ENCODE measurements at places on chromosomes 13 and 19. TPM values are rescaled to one million over a fixed set of nuclear protein-coding genes. Genes with fewer than 3 reads are reported as not detected.
A peak's percentile ranks its signal among the peaks of the same experiment; 100 is the strongest.

- no peaks in the 10 kb centered on the region for H3K27me3 ChIP-seq
- H3K27ac ChIP-seq, result peak overlapping the region; percentile 80
- H3K4me1 ChIP-seq, result peaks cover 55% of the 10 kb centered on the region
- H3K36me3 ChIP-seq, result no peaks in the 10 kb centered on the region
- H3K4me3 ChIP-seq, result no peak overlapping the region
These were observed 96.8 kb upstream of the WASF3 start for GRCh38 chr13:26460648-26461047.

DNA sequence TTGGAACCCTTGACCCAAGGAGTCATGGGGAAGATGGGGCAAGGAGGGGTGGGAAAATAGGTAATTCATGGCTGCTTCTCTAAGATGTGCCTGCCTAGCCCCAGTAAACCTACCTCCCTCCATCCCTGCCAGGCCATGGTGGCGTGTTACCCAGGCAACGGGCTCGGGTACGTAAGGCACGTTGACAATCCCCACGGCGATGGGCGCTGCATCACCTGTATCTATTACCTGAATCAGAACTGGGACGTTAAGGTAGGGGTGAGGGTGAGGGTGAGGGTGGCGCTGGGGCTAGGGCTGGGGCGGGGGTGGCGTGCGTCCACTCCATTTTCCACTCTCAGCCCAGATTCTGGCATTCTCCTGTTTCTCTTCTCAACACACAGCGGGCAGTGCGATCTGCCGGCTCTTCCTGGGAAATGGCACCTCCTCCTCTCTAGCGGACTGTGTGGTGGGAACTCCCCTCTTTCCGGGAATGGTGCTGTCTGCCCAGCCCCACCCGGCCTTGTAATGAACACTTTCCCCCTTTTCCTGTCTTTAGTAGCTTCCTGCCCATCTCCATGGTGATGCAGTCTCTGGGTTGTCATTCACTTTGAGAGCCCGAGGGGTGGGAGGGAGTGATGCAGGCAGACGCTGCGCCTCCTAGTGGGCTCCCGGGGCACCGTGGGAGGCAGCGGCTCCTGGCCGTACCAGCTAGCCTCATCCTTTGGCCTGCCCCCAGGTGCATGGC is 7.6 kb downstream of the EGLN2 start:
- H3K4me1 ChIP-seq, result peaks cover 69% of the 10 kb centered on the region
- peaks cover 3% of the 10 kb centered on the region for H3K27me3 ChIP-seq
- no peak overlapping the region for H3K4me3 ChIP-seq
- DNase-seq, result peak; percentile 96
- peak overlapping the region; percentile 89 for H3K27ac ChIP-seq
- H3K36me3 ChIP-seq, result peaks cover 67% of the 10 kb centered on the region

DNA sequence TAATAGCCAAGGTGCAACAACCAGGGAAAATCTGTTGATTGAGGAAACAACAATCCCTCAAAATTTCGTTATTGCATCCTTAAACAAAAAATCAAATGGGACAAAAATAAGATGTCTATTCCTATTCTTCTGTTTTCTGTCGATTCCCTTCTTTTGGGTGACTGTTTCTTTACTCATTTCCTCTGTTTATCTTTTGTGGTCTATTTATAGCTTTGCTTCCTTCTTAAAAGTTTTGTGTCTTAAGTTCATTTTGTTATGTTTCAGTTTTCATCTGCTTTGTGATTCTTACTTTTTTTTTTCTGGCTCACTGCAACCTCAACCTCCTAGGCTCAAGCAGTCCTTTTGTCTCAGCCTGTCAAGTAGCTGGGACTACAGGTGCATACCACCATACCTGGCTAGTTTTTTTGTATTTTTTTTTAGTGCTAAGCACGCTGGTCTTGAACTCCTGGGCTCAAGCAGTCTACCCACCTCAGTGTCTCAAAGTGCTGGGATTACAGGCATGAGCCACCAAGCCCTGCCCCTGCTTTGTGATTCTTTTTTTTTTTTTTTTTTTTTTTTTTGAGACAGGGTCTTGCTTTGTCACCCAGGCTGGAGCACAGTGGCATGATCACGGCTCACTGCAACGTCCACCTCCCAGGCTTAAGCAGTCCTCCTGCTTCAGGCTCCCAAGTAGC is 10.4 kb downstream of the ZNF146 start:
- H3K4me1 ChIP-seq, result no peaks in the 10 kb centered on the region
- H3K27me3 ChIP-seq, result no peaks in the 10 kb centered on the region
- no peak for DNase-seq
- H3K36me3 ChIP-seq, result peaks cover 49% of the 10 kb centered on the region

- no peak overlapping the region for H3K4me3 ChIP-seq
- peak; percentile 45 for DNase-seq
- H3K27me3 ChIP-seq, result no peaks in the 10 kb centered on the region
- H3K36me3 ChIP-seq, result no peaks in the 10 kb centered on the region
- H3K27ac ChIP-seq, result no peak overlapping the region
- peaks cover 5% of the 10 kb centered on the region for H3K4me1 ChIP-seq
These were observed 35.2 kb upstream of the SLC7A10 start for GRCh38 chr19:33260628-33261418.

The NKPD1 gene
- 0.13 TPM for total RNA-seq

- peaks cover 34% of the 10 kb centered on the region for H3K36me3 ChIP-seq
- peak overlapping the region; percentile 100 for H3K27ac ChIP-seq
- H3K4me1 ChIP-seq, result peaks cover 2% of the 10 kb centered on the region
These were observed 610 bp downstream of the ZNF791 start for GRCh38 chr19:12611361-12611699.

The GNG7 gene
- total RNA-seq, result 0.58 TPM

The NOTCH3 gene
- total RNA-seq, result 63.1 TPM

- no peak overlapping the region for H3K4me3 ChIP-seq
- no peak overlapping the region for H3K27ac ChIP-seq
These were observed 80.1 kb upstream of the IPO5 start for GRCh38 chr13:97873398-97873797.

- H3K27ac ChIP-seq, result no peak overlapping the region
- peaks cover 14% of the 10 kb centered on the region for H3K4me1 ChIP-seq
- peaks cover 59% of the 10 kb centered on the region for H3K27me3 ChIP-seq
- no peaks in the 10 kb centered on the region for H3K36me3 ChIP-seq
These were observed 990 bp downstream of the LMTK3 start for GRCh38 chr19:48510421-48511268.

The ADGRE3 gene
- total RNA-seq, result 0.04 TPM

- no peak overlapping the region for H3K27ac ChIP-seq
- H3K36me3 ChIP-seq, result no peaks in the 10 kb centered on the region
- H3K4me1 ChIP-seq, result no peaks in the 10 kb centered on the region
- no peak for DNase-seq
- no peaks in the 10 kb centered on the region for H3K27me3 ChIP-seq
These were observed 28.4 kb downstream of the VSTM2B start for GRCh38 chr19:29554149-29554548.

DNA sequence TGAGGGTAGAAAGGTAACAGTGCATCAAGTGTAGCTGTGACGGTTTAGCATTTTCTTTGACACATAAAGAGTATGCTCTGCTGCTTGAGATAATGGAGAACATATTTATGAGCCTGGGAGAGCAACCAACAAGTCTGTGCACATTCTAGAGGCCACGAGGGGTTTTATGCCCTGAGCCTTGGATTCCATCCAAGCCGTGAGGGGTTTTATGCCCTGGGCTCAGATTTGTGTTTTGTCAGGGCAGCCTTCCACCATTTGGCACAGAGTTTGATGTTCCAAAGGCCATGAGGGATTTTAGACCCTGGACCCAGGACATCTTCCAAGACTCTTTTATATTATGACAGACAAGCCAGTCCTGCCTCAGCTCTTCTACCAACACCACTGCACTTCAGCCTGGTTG is 106.4 kb downstream of the ZNF486 start:
- no peaks in the 10 kb centered on the region for H3K27me3 ChIP-seq
- H3K36me3 ChIP-seq, result no peaks in the 10 kb centered on the region
- no peak overlapping the region for H3K27ac ChIP-seq
- no peaks in the 10 kb centered on the region for H3K4me1 ChIP-seq

GRCh38 chr13:101303521-101303920 is 112.8 kb downstream of the NALCN start:
- no peaks in the 10 kb centered on the region for H3K36me3 ChIP-seq
- no peaks in the 10 kb centered on the region for H3K4me1 ChIP-seq
- no peak overlapping the region for H3K4me3 ChIP-seq

GRCh38 chr13:60226507-60226906 is 62.8 kb upstream of the DIAPH3 start:
- H3K4me1 ChIP-seq, result no peaks in the 10 kb centered on the region
- H3K4me3 ChIP-seq, result no peak overlapping the region
- peak; percentile 35 for DNase-seq

The HSD17B14 gene
- total RNA-seq, result 2.7 TPM

The PSG3 gene
- 1.3 TPM for total RNA-seq

The SLC25A41 gene
- total RNA-seq, result 0.22 TPM

DNA sequence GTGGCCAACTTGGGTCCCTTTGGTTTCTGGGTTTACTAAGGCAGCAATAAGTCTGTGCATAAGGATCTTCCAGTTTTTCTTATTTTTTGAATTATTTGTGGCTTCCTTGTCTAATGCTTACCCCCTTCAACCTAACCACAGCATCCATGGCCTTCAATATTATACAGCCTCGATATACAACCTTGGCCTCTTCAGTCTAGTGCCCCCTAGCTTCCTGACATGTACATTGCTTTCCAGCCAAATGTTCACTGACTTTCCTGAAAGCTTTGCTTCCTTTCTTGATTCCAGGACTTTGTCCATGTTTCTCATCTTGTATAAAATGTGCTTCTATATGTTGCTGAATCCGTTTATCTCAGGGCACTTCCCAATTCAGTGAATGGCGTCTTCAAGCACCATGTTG is 310.1 kb downstream of the OLFM4 start:
- H3K27me3 ChIP-seq, result no peaks in the 10 kb centered on the region
- H3K27ac ChIP-seq, result no peak overlapping the region
- H3K4me3 ChIP-seq, result no peak overlapping the region
- DNase-seq, result no peak
- no peaks in the 10 kb centered on the region for H3K36me3 ChIP-seq

GRCh38 chr13:103102482-103102881 is 36.3 kb upstream of the SLC10A2 start:
- H3K27me3 ChIP-seq, result no peaks in the 10 kb centered on the region
- H3K4me1 ChIP-seq, result no peaks in the 10 kb centered on the region
- H3K4me3 ChIP-seq, result no peak overlapping the region

DNA sequence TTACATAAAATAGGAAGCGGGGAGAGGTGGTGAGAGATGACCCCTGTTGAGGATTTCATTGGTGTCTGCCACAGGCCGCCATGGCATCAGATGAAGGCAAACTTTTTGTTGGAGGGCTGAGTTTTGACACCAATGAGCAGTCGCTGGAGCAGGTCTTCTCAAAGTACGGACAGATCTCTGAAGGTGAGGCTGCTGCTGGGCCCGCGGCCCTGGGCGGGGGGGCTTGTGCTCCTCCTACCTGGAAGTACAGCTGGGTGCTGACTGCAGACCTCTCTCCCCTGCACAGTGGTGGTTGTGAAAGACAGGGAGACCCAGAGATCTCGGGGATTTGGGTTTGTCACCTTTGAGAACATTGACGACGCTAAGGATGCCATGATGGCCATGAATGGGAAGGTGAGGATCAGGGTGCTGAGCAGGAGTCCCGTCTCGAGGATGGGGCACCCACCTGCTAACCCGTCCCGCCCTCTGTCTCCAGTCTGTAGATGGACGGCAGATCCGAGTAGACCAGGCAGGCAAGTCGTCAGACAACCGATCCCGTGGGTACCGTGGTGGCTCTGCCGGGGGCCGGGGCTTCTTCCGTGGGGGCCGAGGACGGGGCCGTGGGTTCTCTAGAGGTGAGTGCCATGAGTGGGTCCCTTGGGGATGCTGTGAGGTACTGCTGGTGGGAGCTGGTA is 1.9 kb downstream of the CIRBP start:
- peaks cover 52% of the 10 kb centered on the region for H3K36me3 ChIP-seq
- peaks cover 5% of the 10 kb centered on the region for H3K27me3 ChIP-seq
- H3K4me1 ChIP-seq, result peaks cover 81% of the 10 kb centered on the region
- DNase-seq, result peak; percentile 33

The CALR3 gene
- total RNA-seq, result not detected

GRCh38 chr13:113064000-113064533 is 41.5 kb upstream of the F7 start:
- peaks cover 9% of the 10 kb centered on the region for H3K4me1 ChIP-seq
- H3K27me3 ChIP-seq, result no peaks in the 10 kb centered on the region
- DNase-seq, result no peak

DNA sequence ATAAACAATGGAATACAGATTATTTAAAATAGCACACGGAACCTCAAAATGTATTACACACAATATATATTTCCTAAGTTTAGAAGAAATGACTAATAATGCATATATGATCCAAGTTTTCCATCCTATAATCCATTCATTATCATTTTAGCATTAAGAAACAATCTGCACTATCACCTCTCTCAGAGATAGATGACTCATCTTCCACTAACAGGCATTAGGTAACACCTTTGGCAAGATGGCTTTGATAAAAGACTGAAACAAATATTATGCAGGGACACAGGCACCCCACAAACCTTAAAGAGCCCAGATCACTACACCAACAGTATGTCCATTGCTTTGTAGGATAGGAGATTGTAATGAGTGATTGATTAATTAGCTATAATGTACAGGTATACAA is 4.1 kb downstream of the ENOX1 start:
- no peaks in the 10 kb centered on the region for H3K36me3 ChIP-seq
- DNase-seq, result no peak
- H3K4me3 ChIP-seq, result no peak overlapping the region
- H3K27me3 ChIP-seq, result peaks cover 4% of the 10 kb centered on the region
- H3K4me1 ChIP-seq, result peaks cover 15% of the 10 kb centered on the region

All from muscle of leg (tissue), 16 donors.